ENCODE measurements at places on chromosomes 3 and 15.
A peak's percentile ranks its signal among the peaks of the same experiment; 100 is the strongest.

- no peak for DNase-seq
These were observed 229.2 kb upstream of the LRTM1 start for GRCh38 chr3:55156851-55157650.

DNA sequence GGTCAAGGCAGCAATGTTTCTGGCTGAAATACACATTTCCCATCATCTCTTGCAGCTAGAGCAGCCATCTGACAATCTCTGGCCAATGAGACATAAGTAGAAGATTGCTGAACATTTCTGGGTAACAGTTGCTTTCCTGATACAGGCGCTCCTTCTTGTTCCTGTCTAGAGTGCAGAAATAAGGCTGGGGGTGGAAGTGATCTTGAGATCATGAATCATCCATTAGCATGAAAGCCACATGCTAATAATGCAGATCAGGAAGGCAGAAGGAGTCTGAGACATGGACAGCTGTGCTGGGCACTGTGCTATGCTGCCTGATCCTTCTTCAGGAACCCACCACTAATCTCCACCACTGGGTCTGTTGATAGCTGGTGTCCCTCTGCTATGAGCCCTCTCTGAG, 14.8 kb upstream of the TMEM108 start:
- no peak for DNase-seq

GRCh38 chr3:38002940-38003339, 12.4 kb downstream of the VILL start:
- no peak for DNase-seq

DNA sequence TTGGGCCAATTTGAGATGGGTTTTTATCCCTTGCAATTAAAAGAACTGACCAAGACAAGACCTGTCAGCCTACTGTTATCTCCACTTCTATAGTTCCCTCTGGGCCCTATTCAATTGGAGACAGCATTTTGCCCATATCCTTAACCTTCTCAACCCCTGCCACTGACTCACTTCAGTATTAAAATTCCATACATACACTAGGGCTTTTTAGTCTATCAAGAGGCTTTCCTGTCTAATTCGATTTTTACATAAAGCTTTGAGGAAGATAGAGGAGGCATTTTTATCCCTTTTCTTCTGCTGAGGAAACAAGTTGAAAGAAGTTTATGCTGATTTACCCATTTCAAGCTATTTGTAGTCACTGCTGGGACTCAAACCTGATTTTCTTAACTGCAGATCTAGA, 51.1 kb downstream of the GTF2E1 start:
- no peak for DNase-seq

DNA sequence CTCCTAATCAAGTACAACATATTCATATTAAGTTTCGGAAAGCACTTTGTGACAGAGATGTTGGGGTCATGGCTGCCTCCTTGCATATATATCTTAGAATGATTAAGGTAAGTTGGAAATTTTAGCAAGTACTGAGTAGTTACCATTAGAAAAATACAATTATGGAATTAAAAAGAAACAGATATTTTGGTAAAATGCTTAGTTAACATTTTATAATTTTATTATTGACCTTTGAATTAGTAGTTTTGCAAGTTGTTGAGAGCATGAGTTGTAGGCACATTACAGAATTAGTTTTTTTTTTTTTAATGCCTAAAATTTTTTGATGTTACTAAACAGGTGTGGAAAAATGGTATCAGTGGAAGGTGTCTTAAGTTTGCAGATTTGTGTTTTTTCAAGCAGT, 20.6 kb downstream of the AP4E1 start:
- DNase-seq: no peak

- DNase-seq: peak; percentile 94
These were observed 235.1 kb downstream of the UACA start for GRCh38 chr15:70528270-70528706.

DNA sequence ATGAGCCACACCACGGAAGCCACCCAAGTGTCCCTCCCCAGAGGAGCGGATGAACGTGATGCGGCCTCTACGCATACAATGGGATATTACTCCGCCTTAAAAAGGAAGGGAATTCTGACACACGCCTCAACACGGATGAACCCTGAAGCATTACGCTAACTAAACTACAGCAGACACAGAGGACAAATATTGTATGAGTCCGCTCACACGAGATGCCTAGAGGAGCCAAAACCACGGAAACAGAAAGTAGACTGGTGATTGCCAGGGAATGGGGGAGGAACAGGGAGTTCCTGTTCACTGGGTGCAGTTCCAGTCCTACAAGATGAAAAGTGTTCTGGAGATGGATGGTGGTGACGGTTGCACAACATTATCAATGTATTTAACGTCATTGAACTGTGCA, 32.7 kb downstream of the SRGAP3 start:
- DNase-seq: no peak

GRCh38 chr3:23778446-23778845, 27.3 kb upstream of the UBE2E1 start:
- no peak for DNase-seq

DNA sequence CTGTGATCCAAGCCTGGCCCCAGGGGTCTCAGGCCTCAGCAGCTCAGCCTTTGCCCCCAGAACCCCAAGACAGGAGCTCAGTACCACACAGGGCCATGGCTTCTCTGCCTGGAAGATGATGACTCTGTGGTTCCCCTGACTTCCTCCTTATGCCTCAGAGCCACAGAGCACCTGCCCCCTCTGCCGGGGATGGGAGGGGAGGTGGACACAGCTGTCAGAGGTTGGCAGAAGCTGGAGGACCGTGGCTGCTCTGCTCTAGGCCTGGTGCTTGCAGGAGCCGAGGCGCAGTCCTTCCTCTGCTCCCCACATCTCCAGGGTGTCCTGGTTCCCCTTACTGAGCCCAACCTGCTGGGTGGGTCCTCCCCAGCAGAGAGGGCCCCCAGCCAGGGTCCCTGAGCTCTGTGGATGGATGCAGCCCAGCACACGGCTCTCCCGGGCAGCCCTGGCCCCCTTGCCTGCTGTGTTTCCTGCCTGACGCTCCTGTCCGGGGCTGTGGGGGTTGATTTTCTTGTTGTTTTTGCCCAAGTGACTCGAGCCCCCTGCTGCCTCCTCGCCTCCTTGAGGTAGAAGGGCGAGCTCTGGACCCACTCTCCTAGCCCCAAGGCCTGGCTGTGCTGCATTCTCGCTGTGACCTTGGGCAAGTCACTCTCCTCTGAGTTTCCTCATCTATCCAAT, 36.6 kb downstream of the PSTPIP1 start:
- DNase-seq: peak; percentile 84

DNA sequence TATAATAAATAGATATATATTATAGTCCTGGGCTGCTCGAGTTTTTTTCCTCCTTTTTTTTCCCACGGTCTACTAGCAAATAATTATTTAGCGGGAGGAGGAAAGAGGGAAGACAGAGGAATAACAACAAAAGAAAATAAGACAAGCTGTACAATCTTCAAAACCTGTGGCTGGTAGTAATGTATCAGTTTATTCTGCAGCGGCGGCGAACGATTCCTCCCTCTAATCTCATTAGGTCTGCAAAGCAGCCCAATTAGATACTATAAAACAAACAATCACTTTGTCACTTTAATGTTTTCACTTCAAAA, 390 bp upstream of the TLE3 start:
- DNase-seq: no peak

Data from hematopoietic multipotent progenitor cell treated with erythropoietin and hydrocortisone succinate and interleukin-3 and kit ligand, for 4 days (in vitro differentiated cells).